ENCODE measurements at places on chromosomes 1 and 21. TPM values are rescaled to one million over a fixed set of nuclear protein-coding genes. Genes with fewer than 3 reads are reported as not detected.

DNA sequence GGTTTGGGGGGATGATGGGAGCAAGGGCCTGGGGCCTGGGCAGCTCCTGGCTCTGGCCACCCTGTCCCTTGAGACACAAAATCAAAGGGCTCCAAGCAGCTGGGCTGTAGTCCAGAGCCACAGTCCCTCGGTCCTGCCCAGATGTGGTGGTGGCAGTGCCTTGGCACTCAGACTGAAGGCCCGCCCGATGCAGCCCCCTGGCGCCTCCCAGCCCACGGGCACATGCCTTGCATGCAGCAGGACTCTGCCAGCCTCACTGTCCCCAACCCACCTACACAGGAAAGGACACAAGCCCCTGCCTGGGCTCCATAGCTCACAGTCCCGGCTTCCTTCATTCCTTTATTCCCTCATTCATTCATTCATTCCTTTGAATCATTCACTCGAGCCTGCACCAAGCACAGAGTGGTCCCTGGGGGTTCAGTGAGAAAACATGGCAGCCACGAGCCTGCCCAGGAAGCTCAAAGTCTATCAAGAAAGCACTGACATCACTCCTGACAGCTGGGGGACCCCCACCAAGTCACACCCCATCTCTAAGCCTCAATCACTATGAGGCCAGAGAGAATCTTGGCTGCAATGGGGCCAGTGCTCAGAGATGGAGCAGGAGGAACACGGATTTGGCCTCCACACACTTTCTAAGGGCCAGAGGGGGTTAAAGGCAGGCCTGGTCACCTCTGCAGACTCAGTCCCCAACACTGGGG, 5.8 kb downstream of the SDC3 start:
- DNase-seq, result no peak

DNA sequence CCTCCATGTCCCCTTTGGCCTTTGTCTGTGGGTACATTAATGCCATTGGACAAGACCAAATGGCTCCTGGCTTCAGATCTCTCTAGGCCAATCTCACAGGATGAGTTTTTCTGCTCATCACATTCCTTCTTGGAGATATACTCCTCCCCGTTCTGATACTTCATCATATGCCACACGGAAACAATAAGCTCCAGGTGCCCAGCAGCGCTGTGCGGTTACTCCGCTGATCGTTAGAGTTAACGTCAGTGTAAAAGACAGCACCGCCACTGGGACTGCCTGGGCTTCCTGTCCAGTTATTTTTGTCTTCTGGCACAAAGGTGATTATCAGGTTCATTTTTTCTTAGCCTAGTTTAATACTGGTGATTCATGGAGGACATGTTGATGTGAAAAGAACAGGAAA, 22.5 kb downstream of the CACHD1 start:
- no peak for DNase-seq

Gene ITPKB
- 9.8 TPM for total RNA-seq

- DNase-seq, result no peak
Observed at GRCh38 chr1:23422241-23422877, 2.2 kb downstream of the TCEA3 start.

DNA sequence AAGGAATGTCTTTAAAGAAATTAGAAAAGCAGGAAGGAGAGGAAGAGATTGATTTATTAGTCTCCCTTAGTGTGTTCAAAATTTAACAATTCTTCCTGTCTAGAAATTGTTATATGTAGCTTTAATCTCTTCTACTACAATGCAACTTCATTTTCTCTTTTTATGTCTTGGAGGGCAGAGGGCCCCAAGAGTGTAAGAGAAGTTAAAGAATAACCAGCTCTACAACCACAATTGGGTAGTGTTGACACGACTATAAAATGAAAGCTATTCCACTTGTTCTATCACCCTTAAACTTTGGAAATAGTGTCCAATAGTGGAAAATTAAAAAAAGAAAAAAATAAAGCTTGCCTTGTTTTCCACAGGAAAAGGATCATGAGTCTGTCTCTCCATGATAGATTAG, 82.6 kb upstream of the DPYD start:
- DNase-seq, result no peak

DNA sequence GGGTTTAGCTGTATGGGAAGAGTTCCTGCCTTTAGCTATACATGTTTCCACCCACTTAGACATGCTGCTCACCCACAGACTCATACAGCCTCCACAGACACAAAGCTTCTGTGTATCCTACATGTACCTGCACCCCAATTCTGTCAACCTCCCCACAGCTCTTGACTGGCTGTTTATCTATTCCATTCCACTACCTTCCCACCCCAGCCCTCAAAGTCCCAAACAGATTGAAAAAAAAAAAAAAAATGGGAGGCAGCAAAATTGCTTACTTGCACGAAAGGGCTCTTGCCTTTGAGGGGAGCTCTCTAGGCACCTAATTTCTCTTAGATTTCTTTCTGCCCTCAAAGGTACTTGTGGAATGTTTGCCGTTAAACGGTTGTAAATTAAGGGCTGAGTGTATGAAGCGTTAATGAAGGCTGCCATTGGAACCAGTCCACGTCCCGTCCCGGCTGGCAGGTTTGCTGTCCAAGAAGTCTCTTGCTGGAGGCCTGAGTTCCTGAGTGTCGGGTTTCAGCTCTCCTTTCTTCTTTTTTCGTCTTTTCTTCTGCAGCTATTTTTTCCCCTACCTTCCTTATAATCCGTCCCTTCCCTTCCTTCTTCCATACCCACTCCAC, 43.6 kb downstream of the PBX1 start:
- no peak for DNase-seq

Data from progenitor cell of endocrine pancreas (in vitro differentiated cells).